ENCODE measurements at places on chromosomes 12 and 14.

- DNase-seq = no peak
These were observed 5.4 kb downstream of the KIF26A start for GRCh38 chr14:104143521-104144452.

- DNase-seq = no peak
These were observed 8.1 kb downstream of the KRT18 start for GRCh38 chr12:52956987-52957386.

- DNase-seq = peak; percentile 81
These were observed 10.9 kb upstream of the PIK3C2G start for GRCh38 chr12:18250313-18250916.

- no peak for DNase-seq
These were observed 501 bp downstream of the C1R start for GRCh38 chr12:7091660-7092228.

- DNase-seq = no peak
These were observed 898.9 kb upstream of the SEL1L start for GRCh38 chr14:82432301-82433105.

DNA sequence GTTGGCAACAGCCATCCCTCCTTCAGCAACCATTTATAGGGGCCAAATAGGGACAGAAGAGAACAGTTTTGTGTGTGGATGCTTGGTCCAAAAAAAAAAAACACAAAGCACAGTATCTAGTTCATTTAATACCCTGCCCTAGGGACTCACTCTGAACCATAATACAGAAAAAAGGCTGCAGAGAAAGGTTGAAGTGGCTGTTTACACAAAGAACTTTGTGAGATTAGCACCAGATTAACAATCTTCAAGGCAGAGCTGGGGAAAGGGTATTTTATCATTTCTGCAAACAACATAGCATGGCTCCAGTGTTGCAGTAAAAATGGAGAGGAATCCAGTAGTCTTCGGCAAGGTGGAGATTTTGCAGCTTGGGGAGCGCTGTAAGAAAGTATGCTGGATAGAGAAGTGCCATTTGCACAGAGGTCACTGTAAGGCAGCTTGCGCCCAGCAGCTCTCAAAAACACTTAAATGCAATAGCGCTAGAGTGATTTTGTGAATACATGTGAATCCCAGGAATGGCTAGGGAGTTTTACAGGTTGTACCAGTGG is 124.2 kb upstream of the PLEKHA5 start:
- no peak for DNase-seq

DNA sequence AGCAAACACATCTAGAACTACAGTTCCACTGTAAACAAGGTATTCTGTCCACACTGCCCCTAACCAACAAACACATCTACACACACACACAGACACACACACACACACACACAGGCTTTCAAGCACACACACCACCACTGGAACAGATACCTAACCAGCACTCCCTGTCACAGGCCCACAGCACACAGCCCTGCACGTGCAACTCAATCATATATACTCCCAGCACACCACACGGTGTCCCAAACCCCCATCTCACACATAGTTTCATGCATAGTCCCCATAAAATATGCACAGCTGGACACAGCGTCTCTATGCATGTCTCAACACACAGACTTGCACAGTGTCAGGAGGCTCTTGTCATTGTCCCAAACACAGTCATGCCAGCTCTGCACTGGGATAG is 27.6 kb downstream of the KRT8 start:
- no peak for DNase-seq

DNA sequence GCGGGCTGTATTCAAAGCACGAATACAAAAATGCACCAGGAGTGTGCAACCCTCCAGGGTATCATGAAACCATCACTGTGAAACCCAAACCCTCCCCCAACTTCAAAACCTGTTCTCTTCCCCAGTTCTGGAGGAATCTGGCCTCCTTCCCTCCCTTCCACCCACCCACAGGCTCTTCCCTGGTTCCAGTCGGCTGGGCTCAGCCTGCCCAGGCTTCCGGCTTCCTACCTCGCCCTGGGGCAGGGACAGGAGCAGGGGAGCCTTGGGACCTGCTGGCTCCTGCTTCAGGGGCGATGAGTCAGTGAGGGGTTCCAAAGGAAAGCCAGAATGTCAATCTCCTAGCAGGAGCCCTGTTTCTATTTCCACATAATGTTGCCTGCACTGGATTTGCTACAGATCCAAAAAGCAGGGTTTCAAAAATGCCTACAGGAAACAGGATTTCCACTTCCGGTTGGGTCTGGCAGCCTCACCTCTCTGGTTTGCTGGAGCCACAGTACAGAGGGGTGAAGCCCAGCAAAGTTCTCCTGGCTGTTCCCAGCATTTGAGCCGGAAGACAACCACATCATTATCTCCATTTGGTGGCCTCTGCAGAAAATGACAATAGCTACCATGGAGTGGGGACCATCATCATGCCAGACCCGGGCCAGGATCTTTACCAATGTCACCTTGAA is 278.3 kb downstream of the DPF3 start:
- DNase-seq = no peak

DNA sequence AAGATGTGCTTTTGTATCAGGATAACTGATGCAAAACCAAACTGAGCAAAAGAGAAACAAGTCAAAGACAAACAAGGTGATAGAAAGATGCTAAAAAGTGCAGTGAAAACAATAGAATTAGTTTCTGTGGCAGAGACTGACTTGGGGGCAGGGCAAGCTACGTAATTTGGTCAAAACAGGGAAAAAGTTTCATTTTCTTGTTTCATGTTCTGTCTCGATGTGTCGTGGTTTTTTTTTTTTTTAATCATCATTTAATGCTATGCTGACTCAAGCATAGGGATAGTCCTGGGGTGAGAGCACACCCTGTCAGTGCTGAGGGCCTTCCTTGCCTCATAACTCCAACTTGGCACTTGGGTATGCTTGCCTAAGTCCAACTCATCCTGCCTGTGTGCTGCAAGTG is 144.1 kb upstream of the PTPRQ start:
- no peak for DNase-seq

DNA sequence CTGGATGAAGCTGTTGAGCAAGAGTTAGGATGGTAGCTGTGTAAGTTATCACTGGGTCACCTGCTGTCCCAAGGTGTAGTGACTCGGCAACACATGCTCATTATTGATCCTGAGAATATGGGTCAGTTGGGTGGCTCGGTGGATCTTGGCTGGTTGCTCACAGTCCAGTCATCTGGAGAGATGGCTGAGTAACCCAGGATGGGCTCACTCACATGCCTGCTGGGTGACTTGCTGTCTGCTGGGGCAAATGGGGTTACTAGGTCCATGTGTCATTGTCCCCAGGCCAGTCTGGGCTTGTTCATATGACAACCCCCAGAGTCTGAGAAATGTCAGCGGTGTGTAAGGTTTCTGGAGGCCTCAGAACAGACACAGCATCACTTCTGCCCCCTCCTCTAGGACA is 69.5 kb downstream of the SLC15A4 start:
- no peak for DNase-seq

GRCh38 chr14:106455026-106455425 is 928.6 kb downstream of the TMEM121 start:
- no peak for DNase-seq

- no peak for DNase-seq
These were observed 268.7 kb downstream of the ALG10 start for GRCh38 chr12:34291001-34291400.

DNA sequence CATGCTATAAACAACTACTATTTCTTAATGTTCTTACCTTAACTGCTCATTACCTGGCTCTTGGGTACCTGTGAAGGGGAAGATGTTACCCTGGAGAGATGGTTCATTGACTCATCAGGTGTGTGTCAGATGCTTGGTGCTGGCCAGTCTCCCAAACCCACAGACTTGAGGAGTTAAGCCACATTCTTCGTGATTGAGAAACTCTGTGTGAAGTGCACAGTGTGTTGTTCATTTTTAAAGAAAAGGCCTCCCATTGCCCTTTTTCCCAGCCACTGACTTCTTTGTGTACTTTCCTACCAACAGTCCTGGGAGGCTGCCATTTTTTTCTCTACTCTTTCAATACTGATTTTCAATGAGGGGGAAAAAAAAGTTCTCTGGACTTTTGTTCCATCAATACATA is 3.2 kb downstream of the MGST1 start:
- no peak for DNase-seq

DNA sequence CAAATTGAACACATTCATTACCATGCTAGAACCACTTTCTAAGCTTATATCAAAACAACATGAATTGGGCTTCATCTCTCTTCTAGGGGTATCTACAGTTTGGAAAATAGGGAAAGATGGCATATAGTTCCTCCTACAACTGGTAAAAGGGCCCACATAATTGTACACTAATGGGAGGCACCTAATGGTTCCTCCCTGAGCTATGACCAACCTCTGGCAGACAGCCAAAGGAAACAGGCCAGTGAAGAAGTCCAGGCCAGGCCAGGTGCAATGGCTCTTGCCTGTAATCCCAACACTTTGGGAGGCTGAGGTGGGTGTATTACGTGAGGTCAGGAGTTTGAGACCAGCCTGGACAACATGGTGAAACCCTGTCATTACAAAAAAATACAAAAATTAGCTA is 23.2 kb upstream of the APOF start:
- DNase-seq = no peak

- DNase-seq = peak; percentile 59
These were observed 46.4 kb downstream of the EMP1 start for GRCh38 chr12:13242936-13243335.

- DNase-seq = no peak
These were observed 62.6 kb upstream of the NTF3 start for GRCh38 chr12:5369298-5369697.

- no peak for DNase-seq
These were observed 107.7 kb downstream of the ERGIC2 start for GRCh38 chr12:29273178-29273843.

- peak; percentile 81 for DNase-seq
These were observed 796 bp downstream of the YAF2 start for GRCh38 chr12:42237052-42237852.

- peak; percentile 6 for DNase-seq
These were observed 164.0 kb downstream of the FOXN3 start for GRCh38 chr14:89252887-89253532.

GRCh38 chr12:68743356-68743755 is 2.6 kb upstream of the SLC35E3 start:
- no peak for DNase-seq

DNA sequence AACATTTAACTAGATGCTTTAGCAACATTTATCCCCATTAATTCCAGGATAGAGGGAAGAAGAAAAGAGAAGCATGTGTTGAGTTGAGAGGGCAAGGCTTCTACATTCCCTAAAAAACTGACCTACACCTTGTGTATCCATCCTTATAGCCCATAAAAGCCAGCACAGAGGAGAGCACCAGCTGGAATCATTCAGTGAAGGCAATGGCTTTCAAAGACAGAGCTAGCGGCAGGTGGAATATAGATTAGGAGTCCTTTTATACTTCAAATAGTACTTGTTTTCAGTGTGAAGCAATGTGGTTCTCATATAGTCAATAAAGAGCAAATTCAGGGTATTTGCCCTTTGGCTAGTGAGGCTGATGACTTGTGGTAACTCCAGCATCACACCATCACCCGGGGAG is 94.4 kb downstream of the TBC1D30 start:
- DNase-seq = no peak

DNA sequence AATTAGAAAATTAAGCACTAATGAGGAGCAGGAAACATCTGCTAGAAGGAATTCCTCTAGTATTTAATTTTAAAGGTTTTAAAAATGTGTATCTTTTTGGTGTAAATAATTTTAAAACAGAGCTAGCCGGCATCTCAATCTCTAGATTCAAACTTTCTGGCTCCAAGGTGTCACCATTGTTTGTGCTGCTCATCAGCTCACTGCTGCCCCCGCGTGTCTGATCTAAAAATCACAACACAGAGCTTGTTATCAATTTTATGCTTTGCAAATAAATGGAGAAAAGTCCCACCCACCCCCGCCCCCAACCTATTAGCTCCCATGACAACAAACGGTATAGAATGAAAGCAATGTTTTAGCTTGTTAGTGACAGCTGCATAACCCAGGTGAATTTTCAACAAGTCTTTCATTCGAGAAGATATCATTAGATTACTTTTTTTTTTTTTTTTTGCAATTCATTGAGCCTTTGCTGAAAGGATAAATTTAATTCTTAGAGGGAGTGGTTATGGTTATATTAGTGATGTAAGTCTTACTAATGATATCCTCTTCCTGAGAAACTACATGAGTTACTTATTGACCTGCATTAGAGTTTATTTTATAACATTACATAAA is 11.3 kb upstream of the ABHD12B start:
- peak; percentile 89 for DNase-seq

GRCh38 chr14:49766839-49767238 is 1.1 kb upstream of the KLHDC2 start:
- no peak for DNase-seq

DNA sequence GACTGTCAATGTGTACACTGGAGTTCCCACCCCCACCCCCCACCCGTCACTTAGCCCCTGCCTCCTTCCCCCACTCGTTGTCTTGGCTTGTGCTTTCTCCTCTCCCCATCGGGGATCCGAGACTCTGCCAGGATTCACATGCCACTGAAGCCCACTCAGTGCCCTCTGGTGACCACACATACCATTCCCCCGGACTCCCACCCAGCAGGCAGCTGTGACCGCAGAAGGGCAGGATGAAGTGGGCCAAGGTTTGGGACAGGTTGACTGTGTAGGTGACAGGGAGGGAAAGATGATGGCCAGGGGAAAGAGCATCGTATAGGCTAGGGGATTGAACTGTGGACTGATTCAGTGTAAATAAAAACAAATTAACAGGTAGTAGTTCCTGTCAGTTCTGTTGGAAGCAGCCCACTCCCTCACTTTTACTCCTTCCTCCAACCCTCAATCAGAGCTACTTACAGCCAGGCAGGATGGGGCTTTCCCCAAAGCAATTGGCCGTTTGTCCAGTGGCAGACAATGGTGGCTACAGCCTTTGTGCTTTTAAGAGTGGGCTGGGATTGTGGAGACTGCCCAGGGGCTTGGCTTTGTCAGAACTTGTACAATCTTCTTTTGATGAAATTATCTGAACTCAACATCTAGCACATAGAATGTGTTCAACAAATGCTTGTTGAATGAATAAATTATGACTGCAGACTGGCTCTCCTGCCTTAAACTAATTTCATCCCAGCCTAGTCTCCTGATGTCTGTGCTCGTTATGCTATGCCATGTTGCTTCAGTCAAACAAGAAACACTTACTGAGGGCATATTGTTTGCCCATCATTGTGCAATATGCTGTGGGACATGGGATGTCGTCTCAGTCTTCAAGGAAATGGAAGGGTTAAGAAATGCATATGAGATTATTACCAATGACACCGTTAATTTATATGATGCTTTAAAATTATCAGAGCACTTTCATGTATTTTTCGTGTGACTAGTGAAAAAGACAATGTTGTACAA is 30.2 kb downstream of the TTC9 start:
- peak; percentile 4 for DNase-seq

GRCh38 chr14:78440356-78440894 is 270.3 kb downstream of the NRXN3 start:
- no peak for DNase-seq

DNA sequence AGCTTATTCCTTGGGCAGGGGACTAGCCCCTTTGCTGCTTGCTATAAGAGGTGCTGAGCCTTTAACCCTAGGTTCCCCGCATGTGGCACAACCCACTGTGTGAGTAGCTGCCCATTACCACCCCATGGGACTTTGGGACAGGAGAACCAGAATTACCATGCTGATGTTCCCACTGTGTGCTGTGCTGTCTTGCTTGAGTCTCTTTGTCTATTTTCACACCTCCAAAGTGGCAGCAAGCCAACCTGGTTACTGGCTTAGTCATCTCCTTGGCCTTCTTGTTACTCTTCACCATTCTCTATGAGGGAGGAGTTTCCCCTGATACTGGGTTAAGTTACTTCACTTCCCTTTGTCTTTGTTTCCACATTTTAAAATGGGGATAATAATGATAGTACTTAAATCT is 73.4 kb upstream of the ETV6 start:
- no peak for DNase-seq

- no peak for DNase-seq
These were observed 16.3 kb downstream of the ATP5MC2 start for GRCh38 chr12:53659571-53659981.

- no peak for DNase-seq
These were observed 192.1 kb upstream of the MYL2 start for GRCh38 chr12:111112311-111113098.
